Neuronal stem cell (in vitro differentiated cells): ENCODE measurements at places on chromosomes 4 and X.

DNA sequence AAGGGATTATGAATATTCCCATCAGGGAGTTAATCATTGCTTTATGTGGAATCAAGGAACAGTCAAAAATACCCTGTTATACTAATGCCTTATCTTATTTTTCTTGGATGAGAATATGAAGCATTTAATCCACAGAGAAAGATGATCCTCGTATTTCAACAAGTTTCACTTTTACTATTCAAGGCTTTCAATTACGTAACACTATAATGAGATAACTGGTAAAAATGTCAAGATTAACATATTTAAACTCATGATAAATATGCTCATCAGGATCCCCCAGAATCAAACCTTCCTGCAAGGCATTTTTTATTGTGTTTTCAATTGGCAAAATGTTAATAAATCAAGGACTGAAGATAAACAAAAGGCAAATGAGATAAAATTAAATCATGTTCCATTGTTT, 5.1 kb downstream of the ZXDA start:
- DNase-seq = no peak

- DNase-seq = no peak
These were observed 689.3 kb downstream of the CENPC start for GRCh38 chr4:66855956-66856355.

DNA sequence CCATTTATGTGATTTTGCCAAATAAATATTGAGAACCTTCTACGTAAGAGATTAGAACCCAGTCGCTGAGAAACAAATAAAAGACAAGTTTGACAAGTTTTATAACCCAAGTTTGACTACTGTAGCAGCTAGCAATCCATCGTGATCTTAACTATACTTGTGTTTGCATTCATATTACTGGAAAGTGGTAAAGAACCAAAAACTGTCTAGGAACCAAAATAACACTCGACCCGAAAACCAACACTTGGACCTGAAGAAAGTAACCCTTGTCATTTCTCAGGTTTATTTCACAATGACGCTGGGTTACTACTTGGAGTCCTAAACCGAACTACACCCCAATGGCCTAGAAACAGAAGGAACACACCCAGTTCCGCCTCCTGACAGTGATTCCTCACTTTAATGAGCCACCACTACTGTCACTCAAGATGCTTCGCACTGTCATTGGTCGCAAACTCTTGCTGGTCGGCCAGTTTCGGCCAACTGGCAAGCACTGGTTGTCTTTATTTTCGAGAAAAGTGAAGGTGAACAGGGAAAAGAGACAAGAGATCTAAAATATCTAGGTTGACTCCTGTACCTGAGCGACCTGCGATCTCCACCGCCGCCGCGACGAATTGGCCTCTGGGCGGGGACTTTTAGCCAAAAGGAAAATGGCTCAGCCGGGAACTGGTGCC, 496 bp downstream of the FBXO8 start:
- peak; percentile 70 for DNase-seq

DNA sequence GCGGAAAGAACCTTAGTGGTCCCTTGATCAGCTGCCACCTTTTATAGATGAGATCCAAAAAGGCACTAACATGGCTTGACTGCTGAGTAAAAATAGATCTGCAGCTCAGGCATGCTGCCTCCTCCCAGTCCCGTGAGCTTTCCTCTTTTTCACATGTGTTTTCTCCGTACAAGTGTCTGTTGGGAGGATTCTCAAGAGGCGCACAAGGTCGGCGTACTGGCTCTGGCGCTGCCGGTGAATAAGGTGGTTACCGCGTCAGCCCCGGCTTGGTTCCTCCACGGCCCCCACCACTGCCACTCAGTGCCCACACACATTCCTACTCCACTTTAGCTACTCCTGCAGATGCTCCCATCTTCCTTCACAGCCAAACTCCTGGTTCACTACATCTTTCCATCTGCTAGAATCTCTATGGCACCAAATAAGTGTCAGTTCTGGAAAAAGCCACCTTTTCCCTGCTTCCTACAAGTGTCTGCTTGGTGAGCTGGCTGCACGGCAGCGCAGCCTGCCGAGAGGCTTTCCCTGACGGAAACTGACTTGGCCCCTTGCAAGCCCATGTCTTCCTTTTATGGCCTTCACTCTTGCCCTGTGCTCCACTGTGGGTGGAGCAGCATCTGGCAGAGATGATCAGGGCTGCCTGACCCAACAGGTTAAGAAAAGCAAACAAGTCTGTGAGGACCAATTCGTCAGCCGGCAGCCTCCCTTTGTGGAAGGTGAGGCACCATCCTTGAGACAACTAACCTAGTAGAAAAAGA, 99.8 kb downstream of the KLHL8 start:
- no peak for DNase-seq

GRCh38 chr4:146245850-146246249, 31.5 kb downstream of the REELD1 start:
- DNase-seq = no peak

GRCh38 chrX:42776195-42776594, 1.8 kb downstream of the PPP1R2C start:
- DNase-seq = no peak

DNA sequence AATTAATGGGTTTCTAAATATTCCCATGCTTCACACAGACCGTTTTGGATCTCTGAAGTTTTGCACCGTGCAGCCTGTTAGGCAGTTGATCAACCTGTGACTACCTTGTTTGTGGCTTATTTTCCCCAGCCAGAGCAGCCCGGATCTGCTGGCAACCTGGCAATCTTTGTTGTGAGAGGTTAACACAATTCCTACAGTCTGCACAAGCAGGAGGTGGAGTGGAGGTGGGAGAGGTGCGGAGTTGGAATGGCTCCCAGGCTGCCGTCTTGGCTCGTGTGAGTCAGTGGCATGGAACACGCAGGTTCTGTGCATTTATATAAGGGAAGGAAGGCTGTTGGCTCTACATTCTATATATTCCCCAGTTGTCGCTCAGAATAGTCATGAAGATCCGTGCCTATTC, 70.9 kb upstream of the STOX2 start:
- no peak for DNase-seq

DNA sequence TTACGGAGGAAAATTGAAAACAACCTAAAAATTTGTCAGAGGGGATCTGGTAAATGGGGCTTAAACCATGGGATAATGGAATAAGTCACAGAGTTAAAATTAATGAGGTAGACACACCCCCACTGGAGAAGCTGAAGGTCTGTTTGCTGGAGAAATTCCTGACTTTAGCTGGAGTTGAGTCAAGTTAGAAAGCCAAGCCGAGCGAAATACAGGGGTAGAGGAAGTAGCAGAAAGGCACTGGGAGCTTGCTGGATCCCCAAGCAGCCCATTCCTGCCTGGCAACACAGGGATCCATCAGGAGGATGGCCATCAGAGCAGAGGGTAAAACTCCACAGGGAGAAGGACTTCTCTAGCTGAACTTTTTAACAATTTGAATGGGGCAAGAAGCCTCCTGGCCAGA, 163.8 kb downstream of the ATRX start:
- DNase-seq = no peak

DNA sequence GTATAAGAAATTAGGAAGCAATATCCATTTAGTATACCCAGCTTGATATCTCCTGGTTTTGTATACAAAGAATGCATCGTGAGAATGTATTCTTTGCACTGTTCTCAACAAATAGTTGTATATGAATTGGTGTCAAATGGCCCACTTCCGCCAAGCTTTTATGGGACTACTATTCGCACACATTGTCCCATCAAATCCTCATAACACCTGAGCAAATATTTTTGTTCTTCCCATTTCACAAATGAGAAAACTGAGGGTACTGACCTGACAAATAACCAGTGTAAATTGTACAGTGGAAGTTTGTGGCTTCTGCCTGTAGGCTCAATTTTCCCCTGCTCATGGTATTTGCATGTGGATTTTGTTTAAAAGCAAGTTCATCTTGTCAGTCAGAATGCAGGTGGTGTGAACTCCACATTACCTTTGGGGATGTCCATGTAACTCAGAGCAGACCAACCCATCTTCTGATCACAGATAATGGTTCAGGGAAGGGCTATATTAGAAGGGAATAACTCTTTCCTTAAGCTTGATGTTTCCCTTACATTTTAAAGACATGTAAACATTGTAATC, 51.5 kb upstream of the FAM241A start:
- no peak for DNase-seq

GRCh38 chr4:7598939-7599790, 164.4 kb upstream of the PSAPL1 start:
- DNase-seq = no peak

DNA sequence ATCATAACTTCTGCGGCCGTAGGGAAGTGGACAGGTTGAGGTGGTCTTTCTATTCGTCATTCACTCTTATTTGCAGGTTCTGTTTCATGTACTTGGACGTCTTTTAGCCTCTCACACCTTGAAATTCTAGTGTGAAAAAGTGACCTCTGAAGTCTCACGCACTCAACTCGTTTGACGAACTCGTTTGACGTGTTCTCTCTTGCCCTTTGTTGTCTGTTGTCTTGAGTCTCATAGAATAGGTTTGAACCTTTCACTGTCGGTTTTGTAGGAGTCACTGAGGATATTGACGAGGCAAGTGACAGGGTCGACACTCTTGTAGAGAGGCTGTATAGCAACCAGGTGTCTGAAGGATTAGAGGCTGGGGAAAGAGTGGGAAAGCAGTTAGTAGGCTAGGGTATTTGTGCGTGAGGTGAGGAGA, 1.1 kb upstream of the PGRMC2 start:
- no peak for DNase-seq

GRCh38 chrX:120235284-120235683, 15.3 kb upstream of the ZBTB33 start:
- no peak for DNase-seq

- no peak for DNase-seq
These were observed 85.2 kb downstream of the COX18 start for GRCh38 chr4:72984351-72984750.

- DNase-seq = no peak
These were observed 1999.0 kb downstream of the ARAP2 start for GRCh38 chr4:34245276-34245675.

GRCh38 chr4:85477534-85477933, 2.6 kb downstream of the ARHGAP24 start:
- no peak for DNase-seq

DNA sequence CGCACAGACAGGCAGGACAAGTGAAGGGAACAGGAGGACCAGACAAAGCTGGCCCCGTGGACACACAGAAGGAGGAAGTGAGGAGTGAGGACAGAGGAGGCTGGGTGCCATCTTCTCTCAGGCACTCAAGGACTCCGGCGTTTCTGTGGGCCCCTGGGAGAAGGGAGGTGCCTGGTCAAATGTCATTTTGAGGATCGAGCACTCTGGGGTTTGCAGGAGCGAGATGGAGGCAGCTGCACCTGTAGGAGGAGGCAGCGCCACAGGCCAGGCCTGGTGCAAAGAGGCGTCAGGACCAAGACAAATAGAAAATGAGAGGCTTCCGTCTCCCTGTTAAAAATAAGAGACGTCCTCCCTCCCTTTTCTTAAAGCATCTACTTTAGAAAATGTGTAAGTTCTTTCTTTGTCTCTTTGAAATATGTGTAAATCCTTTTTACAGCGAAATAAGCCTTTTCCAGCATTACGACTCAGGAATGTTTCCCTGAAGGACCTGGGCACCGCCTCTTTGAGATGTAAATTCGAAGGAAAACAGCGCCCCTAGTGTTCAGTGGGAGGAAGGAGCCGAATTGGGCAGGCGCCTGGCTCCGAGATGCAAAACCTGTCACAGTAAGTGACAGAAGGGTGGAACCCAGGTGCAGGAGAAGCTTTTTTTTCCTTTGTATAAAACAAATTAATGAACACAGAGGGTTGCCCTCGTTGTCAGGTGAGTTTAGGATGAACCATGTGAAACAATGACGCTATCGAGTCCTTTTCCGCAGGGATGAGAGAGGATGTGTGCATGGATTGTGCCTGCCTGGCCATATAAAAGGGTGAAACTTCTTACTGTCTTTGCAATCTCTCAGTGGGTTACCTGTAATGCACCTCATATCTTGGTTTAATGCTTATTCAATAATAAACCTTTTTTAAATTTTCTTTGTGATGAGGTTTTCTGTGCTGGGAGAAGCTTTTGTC, 1.4 kb upstream of the C4orf50 start:
- DNase-seq = peak; percentile 67

- no peak for DNase-seq
These were observed 4.8 kb downstream of the BCOR start for GRCh38 chrX:40092808-40093435.

GRCh38 chrX:74382613-74383012, 38.7 kb upstream of the SLC16A2 start:
- peak; percentile 26 for DNase-seq

DNA sequence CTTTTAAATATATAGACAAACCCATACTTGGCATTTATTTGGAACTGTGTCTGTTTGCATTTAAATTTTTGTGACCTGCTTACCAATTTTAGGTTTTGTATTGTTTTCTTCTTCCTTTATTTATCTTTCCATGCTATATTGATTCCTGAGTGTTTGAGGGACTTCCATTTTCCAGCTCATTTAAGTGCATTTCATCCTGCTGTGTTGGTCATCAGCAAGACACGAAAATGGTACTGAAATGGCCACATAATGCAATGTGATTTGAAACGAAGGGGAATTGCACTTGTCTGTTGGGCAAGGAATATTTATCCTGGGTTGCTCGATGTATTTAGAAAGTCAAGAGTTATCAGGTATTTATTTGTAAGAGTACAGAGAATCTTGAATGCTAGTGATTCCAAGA, 524.3 kb upstream of the MAGEB2 start:
- no peak for DNase-seq

DNA sequence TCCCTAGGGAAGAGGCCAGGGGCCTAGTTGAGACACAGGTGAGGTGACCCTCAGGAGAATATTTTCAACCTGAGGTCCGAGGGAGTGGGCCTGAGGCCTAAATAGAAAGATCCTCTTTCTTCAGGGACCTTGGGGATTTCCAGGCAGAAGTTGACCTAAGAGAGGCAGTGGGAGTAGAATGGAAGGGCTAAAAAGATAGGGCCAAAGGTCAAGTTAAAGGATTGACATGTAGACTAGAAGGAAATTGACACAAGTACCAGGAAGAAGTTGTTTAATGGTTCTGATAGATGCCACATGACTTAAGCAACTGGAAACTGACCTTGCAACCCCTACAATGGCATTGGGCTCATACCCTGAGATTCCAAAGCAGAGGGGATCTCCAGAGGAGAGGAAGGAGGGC, 76.9 kb downstream of the SHROOM3 start:
- DNase-seq = no peak

GRCh38 chrX:103211012-103211715, 3.7 kb upstream of the BEX4 start:
- DNase-seq = peak; percentile 31

GRCh38 chr4:1808396-1808795, 15.3 kb downstream of the FGFR3 start:
- DNase-seq = no peak

DNA sequence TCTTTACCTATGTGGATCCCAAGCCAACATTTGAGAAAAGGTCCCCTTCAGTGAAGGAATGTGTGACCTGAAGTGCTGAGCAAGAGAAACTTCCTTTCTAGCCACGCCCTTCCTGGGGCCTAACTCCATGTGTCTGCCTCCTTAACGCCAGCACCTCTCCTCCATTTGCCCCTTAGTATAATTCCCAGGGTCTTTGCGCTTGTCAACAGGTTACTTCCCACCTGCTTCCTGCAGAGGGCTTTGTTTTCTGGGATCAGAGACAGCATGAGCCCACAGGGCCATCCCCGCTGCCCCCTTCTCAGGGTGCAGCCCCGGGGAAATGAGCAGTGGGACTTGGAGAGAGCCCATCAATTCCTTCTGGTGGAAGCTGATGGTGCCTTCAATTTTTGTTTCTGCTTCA, 45.9 kb upstream of the DRD5 start:
- DNase-seq = no peak
